ENCODE measurements at places on chromosomes 2 and 18. TPM values are rescaled to one million over a fixed set of nuclear protein-coding genes. Genes with fewer than 3 reads are reported as not detected.

The MARCO gene
- total RNA-seq: 1.1 TPM

The NYAP2 gene
- total RNA-seq: 0.06 TPM

The LONRF2 gene
- 11.2 TPM for total RNA-seq

DNA sequence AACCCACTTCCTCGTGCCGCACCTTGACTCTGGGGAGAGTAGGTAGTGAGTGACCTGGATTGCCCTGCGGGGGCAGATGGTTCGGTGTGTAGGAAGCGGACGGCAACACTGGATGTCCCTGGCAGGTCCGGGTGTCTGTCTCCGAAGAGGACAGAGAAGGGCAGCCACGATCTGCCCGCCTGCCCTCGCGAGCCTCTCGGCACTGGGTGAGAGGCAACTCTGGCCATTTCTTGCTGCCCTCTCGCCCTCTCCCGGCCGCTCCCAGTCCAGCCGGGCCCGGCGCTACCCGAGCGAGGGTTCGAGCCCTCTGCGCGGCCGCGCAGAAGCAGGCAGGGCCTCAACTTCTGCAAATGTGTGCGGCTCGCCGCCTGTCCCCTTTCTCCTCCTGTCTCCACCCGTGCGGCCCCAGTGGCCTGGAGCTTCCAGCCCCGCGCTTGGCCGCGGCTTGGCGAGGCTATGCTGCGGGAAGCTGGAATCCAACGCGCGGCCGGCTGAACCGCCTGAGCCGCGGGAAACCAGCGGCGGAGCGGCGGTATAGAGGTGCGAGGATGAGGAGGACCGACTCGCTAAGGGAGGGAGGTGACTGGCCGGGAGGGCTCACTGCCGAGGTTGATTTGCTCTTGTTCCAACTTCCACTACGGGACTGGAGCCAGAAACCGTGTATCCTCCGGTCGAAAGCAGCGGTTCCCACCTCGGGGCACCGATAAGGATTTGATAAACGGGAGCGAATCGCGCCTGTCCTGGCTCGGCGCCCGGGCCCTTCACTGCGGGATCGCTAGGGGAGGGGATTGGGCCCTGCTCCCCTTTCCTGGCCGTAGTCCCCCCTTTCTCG lies 1.5 kb downstream of the EPAS1 start:
- peak; percentile 58 for DNase-seq

DNA sequence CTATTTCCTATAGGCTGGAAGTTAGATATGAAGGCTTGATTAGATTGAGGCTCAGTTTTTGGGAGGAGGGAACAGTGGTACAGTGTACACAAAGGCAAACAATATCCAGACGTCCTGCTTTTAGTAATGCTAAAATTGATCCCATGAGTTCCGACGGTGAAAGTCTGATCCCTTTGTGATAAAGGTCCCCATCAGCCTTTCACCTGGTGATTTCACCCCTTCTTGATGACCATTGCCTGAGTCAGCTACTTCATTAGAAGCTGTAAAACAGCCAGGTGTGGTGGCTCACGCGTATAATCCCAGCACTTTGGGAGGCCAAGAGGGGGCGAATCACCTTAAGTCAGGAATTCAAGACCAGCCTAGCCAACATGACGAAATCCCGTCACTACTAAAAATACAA lies 29.7 kb downstream of the TWSG1 start:
- DNase-seq: no peak

DNA sequence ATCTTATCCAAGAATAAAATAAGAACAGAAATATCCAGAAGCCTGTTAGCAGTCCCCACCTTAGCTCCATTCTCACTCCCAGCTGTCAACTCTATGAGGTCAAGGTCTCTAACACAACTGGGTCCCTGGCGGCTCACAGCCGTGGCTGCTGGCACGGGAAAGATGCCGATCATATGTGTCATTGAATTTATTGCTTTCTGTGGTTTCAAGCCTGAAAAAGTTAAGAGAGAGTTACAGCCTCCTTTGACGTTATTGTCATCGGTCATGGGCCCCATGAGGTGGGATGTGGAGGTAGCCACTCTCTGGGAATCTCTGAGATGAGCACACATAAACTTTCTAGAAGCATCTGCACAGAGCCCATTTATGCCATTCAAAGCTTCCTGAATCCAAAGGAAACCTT lies 28.7 kb upstream of the CABLES1 start:
- peak; percentile 40 for DNase-seq

GRCh38 chr18:57018845-57019244 lies 128.0 kb upstream of the BOD1L2 start:
- DNase-seq: no peak

Measured in mucosa of gallbladder (tissue), 1 donor.